ENCODE measurements at places on chromosomes 1 and 21.

- no peak for DNase-seq
Observed at GRCh38 chr1:64975127-64975526, 8.8 kb upstream of the JAK1 start.

DNA sequence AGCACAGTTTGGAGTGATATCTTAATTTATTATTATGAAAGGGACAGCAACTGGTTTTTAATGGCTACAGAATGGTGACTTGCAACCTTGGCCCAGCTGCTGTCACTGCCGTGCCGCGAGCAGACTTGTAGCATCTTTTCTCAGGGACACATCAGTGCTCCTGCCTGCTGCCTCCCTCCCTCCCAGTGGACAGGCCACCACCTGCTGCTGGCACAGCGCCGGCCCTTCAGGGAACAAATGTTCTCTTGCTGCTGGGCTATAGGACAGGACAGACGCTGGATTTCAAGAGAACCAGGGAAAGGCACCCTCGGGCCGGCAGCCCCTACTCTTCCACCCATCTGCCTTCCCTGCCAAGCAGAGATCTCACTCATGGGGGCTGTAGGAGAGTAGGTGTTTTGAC lies 413.8 kb upstream of the NFIA start:
- no peak for DNase-seq

DNA sequence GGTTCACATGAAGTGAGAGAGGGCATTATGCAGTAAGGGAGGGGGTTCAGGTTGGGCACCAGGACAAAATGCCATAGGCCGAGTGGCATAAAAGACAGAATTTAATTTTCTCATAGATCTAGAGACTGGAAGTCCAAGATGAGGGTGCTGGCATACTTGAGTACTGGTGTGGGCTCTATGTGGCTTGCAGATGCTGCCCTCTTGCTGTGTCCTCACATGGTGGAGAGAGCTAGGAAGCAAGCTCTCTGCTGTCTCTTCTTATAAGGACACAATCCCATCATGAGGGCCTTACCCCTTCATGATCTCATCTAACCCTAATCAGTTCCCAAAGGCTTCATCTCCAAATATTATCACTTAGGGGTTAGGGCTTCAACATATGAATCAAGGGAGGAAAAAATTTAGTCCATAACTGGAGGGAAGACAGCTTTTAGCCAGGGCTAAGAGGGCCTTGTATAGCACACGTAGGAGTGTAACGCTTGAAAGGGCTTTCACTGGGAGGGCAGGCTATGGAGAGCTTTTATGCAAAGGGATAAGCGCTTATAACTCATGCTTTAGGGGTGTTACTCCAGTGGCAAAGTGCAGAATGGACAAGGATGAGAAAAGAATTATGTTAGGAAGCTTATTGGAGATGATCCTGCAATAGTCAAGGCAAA lies 64.5 kb downstream of the PLPPR5 start:
- DNase-seq: peak; percentile 6

GRCh38 chr1:193402037-193402436 lies 215.6 kb upstream of the B3GALT2 start:
- no peak for DNase-seq

DNA sequence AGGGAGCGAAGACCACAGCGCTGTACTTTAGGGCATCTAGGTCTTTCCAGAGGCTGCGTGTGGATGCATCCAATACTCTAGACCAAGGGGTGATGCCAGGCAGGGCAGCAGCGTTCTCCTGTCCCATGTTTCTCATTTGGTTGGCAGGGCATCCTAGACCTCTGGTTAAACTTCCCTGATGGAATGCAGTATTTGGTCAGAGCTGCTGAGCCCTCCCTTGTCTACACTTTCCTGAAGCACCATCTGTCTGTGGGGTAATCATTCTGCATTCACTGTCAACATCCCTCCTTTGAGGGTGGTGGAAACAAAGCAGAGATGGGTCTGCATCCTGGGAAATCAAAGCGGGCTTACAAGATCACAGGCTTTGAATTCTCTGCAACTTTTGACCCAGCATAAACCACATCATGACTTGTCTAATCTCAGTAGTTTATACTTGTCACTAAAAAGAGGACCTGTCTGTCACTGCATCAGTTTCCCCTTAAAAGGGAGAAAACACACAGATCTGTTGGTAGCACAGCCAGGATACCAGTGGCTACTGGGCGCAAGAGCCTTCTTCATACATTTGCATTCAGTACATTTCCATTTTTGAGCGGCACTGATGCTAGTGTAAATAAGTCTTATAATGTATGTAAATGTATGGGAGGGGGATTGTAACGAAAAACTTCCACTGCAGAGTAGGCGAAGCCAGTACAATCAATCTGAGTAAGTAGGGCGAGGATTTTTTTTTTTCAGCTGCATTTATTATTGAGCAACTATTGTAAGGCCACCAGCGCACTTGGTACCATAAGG lies 106.3 kb downstream of the GALNT2 start:
- DNase-seq: no peak

DNA sequence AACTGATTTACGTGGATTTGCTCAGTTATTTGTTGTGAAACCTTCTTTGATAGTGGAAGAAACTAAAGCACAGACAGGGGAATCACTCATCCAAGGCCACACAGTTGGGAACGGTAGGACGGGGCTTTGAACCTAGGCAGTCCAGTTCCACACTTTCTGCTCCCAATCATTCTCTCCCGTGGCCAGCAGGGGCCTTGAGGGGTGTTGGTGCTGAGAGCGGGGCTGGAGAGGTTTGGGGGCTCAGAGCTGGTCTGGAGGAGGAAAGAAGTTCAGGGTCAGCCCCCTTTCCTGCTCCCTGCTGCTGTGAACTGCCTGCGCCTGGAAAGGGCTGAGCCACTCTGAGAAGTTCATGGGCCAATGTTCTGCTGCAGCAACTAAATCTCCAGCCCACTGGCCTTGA lies 31.4 kb upstream of the ACTL8 start:
- DNase-seq: no peak

GRCh38 chr21:41199588-41199987 lies 31.6 kb downstream of the BACE2 start:
- DNase-seq: no peak

- DNase-seq: no peak
Observed at GRCh38 chr1:43083375-43083891, 88.7 kb downstream of the EBNA1BP2 start.

- no peak for DNase-seq
Observed at GRCh38 chr1:246587032-246587431, 20.8 kb downstream of the CNST start.

DNA sequence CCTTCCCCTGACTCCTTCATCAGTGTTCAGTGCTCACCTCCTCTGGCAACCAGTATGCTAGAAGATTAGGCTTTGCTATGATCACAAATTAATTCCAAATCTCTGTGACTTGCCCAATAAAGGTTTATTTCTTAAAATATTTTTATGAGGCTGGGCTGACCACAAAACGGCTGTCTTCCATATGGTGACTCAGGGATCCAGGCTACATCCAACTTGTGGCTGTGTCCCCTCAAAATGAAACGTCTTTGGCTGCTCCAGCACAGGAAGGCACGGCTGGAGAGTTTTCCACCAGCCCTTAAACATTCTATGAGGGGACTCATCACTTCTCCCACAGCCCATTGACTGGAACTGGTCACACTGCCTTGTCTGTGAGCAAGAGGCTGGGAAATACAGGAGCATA lies 131.5 kb downstream of the HUNK start:
- DNase-seq: no peak

GRCh38 chr1:169142129-169142528 lies 35.6 kb downstream of the ATP1B1 start:
- no peak for DNase-seq

- no peak for DNase-seq
Observed at GRCh38 chr1:151774256-151774922, 11.1 kb upstream of the MRPL9 start.

DNA sequence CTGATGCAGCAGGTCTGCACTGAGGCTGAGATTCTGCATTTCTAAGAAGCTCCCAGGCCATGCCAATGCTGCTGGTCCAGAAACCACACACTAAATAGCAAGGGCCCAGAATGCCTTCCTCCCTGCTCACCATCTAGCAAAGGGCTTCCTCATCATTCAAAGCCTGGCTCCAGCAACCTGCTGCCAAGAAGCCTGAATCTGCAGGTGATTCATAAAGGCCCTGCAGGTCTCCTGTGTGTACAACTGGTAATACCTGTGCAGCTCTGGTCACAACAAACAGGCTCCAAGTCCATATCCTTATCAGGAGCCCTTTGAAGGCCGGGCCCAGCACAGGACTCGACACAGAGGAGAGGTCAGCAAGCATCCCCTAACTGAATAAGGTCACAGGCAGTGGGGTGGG lies 26.7 kb downstream of the GLIS1 start:
- no peak for DNase-seq

GRCh38 chr1:201137579-201138310 lies 10.8 kb upstream of the ASCL5 start:
- DNase-seq: no peak

GRCh38 chr1:151693057-151693651 lies 23.4 kb downstream of the CELF3 start:
- peak; percentile 7 for DNase-seq

- DNase-seq: no peak
Observed at GRCh38 chr1:89538361-89538760, 13.7 kb downstream of the LRRC8B start.
